ENCODE measurements at places on chromosomes 16 and 17. TPM values are rescaled to one million over a fixed set of nuclear protein-coding genes. Genes with fewer than 3 reads are reported as not detected.

DNA sequence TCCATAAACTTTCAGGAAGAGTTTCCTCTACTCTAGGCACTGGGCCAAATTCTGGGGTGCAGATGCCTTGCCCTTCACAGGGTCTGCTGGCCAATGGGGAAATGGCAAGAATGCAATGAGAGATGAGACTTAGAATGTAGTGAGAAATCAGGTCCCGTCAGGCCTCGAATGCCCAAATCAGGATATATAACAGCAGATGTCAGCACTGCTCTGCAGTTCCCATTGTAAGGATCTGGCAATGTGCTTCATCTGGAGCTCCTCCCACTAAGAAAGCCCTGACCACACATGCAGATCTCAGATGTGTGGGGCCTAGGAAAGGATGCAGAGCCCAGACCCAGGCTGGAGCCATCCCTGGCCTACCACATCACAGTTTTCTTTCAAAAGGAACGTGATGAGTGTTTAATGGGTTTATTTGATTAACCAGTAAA lies 13.9 kb upstream of the LPCAT2 start:
- no peak for DNase-seq

Gene KRT24
- 369 TPM for total RNA-seq

DNA sequence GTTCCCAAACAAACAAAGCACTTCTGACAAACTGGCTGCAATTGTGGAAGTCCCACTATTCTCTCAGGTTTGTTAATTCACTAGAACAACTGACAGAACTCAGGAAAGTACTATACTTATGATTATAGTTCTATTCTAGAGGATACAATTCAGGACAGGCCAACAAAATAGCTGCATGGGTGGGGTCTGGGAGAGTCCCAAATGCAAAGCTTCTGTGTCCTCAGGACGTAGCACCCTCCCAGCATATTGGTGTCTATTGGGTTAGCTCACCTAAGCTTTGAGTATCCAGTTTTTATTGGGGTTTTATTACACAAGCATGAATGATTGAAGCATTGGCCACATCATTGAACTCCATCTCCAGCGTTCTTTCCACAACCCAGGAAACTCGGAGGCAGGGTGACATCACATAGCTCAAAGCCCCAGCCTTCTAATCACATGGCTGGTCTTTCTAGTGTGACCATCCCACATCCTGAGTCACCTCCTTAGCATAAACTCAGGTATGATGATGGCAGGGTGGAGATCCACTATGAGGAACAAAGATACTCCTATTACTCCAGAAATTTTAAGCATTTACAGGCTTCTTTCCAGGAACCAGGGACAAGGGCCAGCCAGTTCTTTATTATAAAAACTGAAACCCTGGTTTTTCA lies 43.9 kb upstream of the CCNF start:
- DNase-seq: no peak

GRCh38 chr16:12646490-12647274 lies 157.0 kb downstream of the CPPED1 start:
- no peak for DNase-seq

- DNase-seq: no peak
Observed at GRCh38 chr16:66318505-66318904, 48.0 kb upstream of the CDH5 start.

Gene KRTAP3-1
- not detected for total RNA-seq

DNA sequence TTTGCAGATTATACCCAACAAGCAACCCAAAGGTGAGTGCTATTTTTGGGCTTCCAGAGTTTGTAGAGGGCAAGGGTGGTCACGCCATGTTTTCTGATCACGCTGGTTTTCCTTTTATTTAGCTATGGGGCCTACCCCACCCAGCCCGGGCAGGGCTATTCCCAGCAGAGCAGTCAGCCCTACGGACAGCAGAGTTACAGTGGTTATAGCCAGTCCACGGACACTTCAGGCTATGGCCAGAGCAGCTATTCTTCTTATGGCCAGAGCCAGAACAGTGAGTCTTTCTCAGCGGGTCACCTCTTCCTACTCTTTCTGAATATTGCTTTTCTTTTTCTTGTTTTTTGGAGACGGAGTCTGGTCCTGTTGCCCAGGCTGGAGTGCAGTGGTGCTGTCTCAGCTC lies 2.5 kb downstream of the FUS start:
- no peak for DNase-seq

Gene ABCA6
- total RNA-seq: 52.1 TPM

DNA sequence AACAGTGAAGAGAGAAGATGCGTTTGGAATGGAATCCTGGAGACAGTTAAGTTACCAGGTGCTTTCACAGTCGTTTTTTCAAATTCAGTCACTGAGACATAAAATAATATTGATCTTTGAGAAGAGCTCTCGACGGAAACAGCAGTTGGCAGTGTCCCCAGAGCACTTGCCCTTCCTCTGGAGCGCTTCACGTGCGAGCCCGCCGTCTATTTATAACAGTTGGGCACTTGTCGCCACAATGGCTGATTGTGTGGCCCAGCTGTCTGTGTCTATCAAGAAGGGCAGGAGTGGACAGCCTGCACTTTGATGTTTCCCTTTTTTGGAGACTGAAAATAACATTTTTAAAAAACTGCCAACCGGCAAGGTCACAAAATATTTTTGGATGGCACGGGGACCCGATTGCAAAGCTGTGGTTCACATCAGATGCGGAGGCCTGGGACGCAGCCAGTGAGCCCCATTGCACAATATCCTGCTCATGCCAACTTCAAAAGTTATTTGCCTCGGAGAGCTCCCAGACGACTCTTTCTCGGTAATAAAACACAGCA lies 62.9 kb downstream of the ADCY9 start:
- no peak for DNase-seq

DNA sequence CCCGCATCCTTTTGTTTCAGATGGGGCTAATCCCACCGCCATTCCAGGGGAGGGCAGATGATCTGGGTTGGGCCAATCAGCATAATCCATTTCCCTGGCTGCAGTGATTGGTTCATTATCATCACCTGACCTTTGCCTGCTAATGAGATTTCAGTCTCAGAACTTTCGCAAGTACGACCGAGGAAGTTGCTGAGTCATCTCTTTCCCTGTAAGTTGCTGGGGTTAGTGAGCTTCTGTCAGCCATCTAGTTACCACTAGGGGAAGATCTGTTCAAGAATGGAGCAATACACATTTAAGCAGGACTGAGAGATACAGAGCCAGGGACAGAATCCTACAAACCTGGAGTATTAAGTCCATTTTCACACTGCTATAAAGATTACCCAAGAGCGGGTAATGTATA lies 65.3 kb upstream of the NUDT7 start:
- DNase-seq: no peak

Gene CISD3
- total RNA-seq: 8.0 TPM

Gene TSPAN10
- total RNA-seq: 2.1 TPM

DNA sequence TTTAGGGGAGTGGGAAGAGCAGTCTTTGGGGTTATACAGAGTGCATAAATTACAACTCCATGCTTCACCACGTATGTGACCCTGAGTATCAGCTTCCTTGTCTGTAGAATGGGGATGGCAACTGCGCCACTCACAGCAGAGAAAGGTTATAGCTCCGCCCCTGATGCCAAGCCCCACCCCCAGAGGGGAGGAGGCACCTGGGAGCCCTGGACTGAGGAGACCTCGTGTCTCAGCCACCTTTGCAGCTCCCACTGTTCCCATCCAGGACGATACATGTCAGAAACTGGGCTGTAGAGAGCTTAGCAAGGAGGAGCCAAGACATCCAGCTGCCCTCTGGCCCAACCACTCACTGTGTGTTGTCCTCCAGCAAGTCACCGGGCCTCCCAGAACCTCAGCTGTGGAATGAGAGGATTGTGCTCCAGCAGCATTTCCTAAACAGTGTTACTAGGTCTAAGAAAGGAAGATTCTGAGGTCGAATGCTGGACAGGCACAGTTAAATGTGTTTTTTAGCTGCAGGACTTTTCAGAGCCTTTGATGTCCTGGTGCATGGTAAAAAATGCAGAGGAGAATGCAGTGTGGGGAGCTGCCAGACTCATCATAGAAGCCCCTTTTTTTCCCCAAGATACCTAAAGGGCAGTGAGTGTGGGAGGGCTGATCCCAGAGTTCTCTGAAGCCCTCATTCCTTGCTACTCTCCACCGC lies 49.4 kb downstream of the BEAN1 start:
- no peak for DNase-seq

DNA sequence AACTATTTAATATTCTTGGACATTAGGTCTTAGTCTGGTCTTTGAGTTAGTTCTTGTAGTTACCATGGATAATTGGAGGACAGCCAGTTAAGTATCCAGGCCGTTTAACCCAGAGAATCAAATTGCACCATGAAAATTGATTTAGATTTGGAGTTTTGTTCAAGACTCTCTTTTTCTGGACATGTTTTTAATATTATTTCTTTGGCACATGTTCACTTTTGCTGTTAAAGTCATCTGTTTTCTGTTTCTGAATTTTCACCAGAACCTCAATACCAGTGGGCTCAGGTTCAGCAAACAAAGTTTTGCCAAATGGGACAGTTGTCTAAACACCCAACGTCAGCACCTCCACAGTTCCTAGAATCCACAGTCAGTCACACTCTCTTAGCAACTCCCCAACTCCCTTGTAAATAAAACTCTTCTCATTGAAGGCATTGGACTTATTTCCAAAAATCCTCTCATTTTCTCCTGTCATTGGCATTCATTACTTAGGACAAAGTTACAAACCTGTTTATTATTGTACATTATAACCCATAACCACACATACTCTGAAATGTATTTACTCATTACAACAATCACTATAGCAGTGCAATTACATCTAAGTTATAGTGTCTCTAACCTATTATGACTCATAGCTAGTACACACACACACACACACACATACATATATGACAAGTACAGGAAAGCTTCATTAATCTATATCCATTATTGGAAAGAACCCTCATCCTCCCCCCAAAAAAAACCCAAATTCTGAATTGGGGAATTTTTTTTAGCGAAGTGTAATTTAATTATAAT lies 33.5 kb upstream of the DNAH9 start:
- no peak for DNase-seq

DNA sequence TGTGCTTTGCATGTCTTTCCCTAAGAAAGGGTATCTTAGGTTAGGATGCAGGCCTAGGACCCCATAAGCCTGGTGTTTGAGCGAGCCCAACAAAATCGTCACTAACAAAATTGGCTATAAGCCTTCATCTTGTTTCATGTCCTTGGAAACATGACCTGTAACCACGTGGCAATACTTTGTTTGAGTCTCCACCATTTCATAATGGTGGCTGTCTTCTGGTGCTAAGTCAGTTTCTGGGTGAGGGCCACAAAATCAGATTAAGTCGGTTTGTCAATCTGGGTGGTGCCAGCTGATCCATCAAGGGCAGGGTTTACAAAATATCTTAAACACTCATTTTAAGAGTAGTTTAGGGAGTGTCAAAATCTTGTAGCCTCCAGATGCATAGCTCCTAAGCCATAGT lies 33.0 kb downstream of the C16orf54 start:
- no peak for DNase-seq

- DNase-seq: no peak
Observed at GRCh38 chr17:45171338-45172231, 9.9 kb downstream of the HEXIM2 start.

DNA sequence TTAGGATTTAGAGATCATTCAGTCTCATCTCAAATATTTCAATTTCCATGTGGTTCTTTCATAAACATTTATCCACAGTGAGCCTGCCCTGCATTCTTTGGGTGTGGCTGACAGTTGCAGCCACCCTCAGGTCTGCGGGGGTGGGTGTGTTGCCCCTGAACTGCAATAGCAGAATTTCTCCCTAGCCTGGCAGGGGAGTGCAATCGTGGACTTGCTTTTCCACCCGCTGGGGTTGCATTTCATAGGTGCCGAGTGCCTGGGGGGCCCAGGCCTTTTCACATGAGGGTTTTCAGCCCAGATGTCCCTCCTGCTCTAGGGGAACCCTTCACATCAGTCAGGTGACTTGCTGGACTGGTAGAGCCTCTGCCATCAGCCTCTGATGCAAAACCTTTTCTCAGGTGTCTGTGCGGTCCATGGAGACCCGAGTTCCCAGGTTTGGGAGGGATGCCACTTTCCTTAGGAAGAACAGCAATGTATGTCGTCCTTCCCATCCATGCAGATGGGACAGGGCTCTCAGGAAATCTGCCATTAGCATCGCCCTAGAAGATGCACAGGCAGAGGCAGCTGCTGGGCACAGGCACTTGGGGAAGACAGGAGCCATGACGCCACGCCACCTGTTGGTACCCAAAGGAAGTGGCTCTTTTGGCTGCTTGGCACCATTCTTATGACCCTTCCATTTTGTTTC lies 2.4 kb upstream of the USP36 start:
- no peak for DNase-seq

DNA sequence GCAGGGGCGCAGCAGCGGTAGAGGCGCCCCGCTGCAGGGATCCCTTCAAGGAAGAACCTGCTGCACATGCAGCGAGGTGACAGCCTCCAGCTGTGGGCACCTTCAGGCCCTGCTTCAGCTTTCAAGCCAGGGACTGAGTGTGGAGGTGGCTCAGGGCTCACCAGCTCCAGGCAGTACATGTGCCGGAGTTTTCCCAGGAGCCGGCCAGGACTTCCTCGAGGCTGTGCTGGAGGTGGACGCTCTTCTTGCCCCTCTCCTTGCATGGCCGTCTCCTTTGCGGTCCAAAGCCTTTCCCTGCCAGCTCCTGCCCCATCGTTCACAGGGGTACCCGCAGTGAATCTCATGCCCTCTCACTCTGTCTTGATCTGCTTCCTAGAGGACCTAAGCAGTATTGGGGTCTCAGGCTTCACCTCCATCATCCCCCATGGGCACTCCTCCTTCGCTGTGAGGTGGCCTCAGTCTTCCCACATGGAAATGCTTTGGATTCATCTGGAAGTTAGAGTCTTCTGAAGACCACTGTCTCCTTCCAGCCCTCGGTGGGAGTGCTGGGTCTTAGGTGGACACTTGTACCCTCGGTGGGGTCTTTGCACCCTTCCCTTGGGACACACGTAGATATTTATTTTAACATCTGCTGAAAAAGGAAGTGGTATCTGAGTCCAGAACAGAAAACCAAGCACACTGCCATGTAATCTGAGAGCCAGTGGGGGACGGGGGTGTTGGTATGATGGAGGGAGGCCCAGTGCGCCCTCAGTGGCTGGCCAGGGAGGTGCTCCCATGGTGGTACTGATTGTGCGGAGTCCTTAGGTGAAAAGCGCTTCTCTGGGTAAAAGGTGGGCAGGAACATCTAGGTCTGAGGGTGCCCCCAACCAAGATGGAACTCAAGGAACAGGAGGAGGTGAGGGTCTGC lies 7.0 kb downstream of the XYLT2 start:
- no peak for DNase-seq

Gene KRT222
- 1.8 TPM for total RNA-seq

Gene C17orf50
- not detected for total RNA-seq

Gene PLA2G10
- total RNA-seq: not detected

Gene MYL11
- total RNA-seq: not detected

DNA sequence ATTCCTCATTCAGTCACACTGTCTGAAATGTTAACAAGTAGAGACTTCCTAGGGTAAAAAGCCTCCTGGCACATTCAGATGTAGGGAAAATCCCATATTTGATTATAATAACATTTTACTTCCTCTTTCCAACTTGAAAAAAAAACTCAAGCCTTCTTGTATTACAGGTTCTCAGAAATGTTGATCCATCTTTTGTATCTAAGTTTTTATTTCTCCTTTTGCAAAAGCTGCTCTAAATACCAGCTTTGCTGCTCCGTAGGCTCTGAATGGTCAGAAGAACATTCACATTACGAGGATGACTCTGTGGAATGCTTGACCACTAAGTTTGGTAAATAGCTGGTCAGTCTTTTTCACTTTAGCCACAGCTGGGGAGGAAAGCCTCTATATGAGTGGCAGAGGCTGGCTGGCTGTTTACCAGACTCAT lies 13.2 kb upstream of the HEATR6 start:
- no peak for DNase-seq

Gene ALDH3A1
- 480 TPM for total RNA-seq

GRCh38 chr16:57401943-57402640 lies 2.5 kb upstream of the CCL17 start:
- no peak for DNase-seq

GRCh38 chr17:70006159-70006558 lies 68.9 kb upstream of the KCNJ16 start:
- no peak for DNase-seq
